ENCODE measurements at places on chromosomes 3 and 15.

DNA sequence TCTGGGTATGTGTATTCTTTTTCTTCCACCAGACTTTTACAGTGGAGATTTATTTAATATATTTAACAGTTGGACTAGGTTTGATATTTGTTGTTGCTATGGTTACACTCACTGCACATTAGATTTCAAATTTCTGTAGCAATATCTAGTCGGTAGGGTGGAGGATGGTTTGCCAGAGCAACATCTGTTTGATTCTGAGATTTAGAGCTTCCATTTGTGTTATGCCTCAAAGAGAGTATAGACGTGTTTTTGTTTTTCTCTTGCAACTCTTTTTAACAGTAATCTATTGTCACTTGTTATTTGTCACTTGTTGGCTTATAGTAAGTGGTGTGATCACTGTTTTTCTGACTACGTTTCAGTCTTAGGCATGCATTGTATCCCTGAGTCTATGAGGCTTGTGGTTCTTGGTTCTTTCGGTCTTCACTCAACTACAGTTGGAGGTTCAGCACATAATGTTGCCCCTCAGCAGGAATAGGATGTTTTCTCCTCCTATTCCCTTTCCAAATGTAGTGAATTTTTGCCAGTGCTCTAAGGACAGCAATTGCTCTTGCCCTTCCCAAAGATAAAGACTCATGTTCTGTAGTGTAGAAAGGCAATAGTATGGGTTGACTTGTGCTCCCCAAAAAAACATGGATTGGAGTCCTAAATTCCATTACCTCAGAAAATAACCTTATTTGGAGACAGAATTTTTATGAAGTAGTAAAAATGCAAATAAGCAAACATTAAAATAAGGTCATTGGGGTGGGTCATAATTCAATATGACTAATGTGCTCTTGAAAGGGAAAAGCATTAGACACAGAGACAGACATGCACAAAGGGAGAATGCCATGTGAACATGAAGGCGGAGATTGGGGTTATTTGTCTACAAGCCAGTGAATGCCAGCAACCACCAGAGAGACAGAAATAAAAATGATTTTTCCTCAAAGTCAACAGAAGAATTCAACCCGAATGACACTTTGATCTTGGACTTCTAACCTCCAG lies 692.1 kb downstream of the DIPK2A start:
- DNase-seq = no peak

DNA sequence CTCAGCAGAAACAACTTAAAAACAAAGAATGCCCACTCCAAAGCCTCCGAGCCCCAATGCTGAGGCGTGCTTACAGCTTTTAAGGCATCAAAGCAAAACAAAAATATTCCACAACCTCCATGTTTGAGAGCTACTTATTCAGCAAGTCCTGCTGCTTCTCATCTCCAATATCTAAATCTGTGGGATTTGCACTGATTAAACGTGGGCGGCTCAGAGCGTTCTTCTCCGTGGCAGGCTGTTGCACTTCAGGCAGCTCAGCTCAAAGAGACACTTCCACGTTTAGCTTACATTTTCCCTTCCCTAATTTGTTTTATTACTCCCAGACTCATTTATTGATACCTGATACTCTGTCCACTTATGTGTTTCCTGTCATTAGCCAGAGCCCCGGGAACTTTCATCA lies 282.6 kb upstream of the MCTP2 start:
- no peak for DNase-seq

DNA sequence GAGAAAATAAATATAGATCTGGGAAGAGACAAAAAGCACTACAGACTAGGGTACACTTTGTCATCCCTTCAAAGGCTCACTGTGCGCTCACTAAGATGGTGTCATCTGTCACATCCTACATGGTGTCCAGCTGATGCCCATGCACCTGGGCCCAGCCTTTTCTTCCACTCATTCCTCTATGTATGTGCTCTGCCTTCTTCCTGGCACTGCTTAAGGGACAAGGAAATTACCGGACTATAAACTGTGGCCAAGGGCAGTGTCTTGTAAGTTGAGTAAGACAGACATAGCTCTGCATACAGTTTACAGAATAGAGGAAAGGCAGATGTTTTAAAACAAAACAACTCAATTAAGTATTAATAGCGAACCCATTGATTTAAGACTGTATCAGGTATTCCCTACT lies 52.9 kb downstream of the ARHGAP31 start:
- no peak for DNase-seq

DNA sequence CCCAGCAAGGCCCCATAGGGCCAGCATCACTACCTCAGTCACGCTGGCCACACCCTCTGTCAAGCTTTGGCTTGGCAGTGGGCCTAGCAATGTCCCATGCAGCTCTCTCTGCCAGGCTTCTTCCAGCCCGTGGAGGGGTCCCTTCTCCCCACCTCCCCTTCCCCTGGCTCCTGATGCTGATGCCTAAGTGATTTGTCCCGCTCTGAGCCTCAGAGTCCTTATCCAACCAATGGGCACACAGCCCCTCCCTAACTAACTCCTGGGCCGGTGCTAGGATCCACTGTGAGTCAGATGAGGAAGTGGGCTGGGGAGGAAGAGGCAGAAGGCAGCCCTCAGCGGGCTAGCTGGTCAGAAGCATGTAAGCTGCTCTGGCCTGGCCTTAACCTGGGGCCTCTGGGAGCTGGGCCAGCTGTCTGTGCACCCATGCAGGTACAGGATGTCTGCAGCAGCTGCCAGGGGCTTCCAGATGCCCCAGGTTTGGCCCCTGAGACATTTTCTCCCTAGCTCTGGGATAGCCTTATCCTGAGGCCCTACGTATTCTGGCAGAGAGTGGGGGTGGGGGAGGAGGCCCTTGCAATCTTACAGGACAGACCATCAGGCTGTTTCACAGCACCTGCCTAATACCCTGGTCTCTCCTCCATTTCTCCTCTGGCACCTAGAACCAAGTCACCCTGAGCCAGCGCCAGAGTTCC lies 740 bp upstream of the ZBTB47 start:
- no peak for DNase-seq

GRCh38 chr3:164360738-164361406 lies 717.4 kb downstream of the SI start:
- no peak for DNase-seq

GRCh38 chr3:150421799-150422548 lies 13.9 kb downstream of the TSC22D2 start:
- no peak for DNase-seq

- DNase-seq = peak; percentile 44
Measured at GRCh38 chr3:49747792-49748480, 24.2 kb upstream of the GMPPB start.

GRCh38 chr15:91264651-91265351 lies 164.7 kb downstream of the SV2B start:
- DNase-seq = no peak

- no peak for DNase-seq
Measured at GRCh38 chr3:99484871-99485270, 153.5 kb upstream of the COL8A1 start.

DNA sequence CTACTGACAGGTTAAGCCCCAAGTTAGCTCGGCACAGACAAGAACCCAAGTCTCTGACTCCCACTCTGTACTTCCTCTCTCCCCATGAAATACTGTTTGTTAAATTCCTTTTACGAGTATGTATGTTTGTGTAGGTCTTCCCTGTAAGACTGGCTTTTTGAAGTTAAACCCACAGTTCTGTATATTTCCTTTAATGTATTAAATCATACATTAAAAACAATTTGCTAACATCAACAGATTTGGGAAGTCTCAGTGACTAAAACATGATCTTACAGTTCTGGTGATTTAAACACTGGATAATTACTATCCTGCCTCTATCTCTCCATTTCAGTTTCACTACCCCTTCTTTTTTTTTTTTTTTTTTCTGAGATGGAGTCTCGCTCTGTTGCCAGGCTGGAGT lies 4.4 kb downstream of the CMTM6 start:
- DNase-seq = no peak

- DNase-seq = no peak
Measured at GRCh38 chr3:151230646-151231045, 27.6 kb upstream of the GPR171 start.

GRCh38 chr15:85780225-85780985 lies 14.3 kb downstream of the KLHL25 start:
- DNase-seq = no peak

DNA sequence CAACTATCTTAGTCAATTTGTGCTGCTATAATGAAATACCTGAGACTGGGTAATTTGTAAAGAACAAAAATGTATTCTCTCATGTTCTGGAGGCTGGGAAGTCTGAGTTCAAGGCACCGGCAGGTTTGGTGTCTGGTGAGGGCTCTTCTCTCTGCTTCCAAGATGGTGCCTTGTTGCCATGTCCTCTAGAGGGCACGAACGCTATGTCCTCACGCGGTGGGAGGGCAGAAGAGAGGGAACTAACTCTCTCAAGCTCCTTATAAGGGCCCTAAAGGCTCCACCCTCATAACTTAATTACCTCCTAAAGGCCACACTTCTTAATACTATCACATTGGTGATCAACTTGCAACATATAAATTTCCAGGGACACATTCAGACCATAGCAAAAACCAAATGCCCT lies 108.4 kb downstream of the ADAMTSL3 start:
- DNase-seq = no peak

DNA sequence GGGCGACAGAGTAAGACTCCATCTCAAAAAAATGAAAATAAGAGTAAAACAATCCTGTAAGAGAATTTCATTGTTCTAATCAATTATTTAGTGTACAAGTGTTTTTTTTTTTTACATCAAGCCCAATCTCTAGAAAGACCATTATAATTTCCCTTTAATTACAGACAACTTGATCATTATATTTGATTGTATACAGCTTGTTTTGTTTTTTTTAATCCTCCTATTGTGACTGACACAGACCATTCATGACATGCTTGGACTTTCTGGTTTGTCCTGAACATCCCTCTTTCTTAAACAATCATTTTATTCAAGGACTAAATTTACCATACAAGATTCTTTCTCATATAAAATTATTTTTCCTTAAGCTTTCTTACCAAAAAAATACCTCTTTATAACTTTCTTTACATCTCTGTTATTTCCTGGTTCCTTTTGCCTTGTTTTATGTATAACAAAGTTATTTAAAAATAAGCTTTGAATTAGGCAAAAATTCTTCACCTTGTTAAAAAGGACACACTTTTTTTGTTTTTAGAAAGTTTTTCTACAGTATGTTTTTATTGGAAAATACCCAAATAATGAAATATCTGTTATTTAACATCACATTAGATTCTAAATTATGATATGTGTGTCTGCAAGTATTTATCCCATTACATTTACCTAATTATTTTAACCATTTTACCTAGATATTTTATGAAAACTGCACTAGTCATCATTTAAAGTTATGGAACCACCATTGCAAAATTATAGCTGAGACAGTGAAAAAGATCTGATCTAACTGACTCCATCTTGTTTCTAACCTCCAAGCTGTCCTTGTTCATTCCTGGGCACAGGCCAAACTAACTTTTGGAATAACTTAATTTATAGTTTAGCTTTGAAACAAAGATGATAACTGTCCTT lies 26.1 kb upstream of the GFM1 start:
- no peak for DNase-seq

DNA sequence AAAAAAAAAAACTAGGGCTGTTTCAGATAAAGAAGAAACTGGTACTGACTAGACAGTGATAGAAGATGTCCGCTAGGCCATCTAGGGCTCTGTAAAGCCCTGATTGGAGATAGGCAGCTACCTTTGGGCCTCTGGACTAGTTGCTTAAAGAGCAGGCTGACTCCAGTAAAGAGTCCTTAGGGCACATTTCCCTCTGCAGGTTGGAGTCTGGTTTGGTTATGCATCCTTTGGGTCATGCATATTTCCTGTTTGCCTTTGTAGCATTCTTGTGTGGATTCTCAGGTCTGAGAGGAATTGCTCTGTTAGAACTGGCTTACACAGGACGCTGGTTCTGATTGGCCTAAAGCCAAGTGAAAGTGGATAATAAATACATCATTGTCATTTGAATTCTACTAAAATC lies 165.5 kb upstream of the LRRN1 start:
- DNase-seq = no peak

- peak; percentile 77 for DNase-seq
Measured at GRCh38 chr3:23611737-23612295, 193.9 kb upstream of the UBE2E1 start.

DNA sequence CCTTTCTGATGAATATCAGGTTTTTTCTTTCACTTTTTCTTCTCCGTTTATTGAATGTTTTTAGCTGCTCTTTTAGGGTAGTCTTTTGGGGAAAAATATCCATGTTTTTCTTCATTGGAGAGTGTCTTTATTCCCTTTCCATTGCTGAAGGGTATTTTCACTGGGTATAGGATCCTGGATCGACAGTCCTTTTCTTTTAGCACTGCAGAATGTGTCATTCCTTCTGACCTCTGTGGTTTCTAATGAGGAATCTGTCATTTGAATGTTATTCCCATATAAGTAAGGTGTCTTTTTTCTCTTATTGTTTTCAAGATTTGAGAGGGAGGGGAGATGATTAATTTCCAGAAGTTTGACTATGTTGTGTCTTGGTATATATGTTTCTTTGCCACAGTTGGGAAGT lies 96.8 kb downstream of the BBX start:
- DNase-seq = no peak

- DNase-seq = no peak
Measured at GRCh38 chr15:67918205-67918861, 78.5 kb upstream of the RNU6-1 start.

DNA sequence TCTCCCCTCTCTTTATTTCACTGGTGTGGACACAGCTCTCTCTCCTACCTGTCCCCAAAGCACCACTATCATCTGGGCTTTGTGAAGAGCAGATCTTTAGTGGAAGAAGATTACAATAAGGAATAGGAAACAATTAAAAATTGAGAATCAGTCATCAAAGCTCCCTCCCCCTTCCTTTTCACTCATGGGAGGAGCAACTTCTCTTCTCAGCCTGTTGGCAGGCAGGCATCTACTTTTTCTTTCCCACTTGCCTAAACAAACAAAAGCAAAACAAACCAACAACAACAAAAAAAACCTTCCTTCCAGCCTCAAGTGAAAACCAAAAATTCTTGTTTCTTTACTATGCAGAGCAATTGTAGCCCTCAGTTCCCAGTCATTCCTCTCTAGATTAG lies 125.5 kb upstream of the BHLHE40 start:
- DNase-seq = no peak

DNA sequence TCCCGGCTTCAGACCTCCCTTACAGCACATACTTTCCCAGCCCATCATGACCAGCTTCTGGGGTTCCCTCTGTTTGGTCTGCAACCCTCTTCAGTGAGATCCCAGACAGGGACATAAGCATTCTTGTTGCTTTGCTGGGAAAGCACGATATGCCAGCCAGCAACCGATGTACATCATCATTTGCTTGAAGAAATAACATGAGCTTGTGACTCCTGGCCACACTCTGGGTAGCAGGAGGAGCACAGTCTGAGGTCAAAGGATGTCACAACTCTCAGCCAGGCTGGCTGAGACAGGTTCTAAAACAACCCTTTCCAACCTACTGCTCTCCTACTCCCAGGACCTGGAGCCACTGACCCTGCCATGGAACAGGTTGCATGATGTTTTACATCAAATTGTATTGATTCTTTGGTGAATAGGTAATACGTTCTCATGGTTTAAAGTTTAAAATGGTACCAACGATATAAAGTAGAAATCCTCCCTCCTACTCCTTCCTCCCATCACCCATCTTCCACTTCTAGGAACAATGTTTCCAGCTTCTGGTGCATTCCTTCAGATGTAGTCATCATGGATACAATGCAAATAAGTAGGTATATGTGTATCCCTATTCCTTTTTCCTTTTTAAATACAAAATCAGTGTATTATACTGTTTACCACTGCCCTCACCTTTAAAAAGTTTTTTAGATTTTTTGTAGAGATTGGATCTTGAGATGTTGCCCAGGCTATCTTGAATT lies 190.3 kb downstream of the OPA1 start:
- no peak for DNase-seq

Data from posterior cingulate gyrus (tissue), 11 donors.